ENCODE measurements at places on chromosomes 2 and 18.

- DNase-seq: no peak
Measured at GRCh38 chr18:59416818-59417217, 57.8 kb upstream of the LMAN1 start.

GRCh38 chr2:121049950-121050585 lies 234.9 kb downstream of the TFCP2L1 start:
- DNase-seq: no peak

DNA sequence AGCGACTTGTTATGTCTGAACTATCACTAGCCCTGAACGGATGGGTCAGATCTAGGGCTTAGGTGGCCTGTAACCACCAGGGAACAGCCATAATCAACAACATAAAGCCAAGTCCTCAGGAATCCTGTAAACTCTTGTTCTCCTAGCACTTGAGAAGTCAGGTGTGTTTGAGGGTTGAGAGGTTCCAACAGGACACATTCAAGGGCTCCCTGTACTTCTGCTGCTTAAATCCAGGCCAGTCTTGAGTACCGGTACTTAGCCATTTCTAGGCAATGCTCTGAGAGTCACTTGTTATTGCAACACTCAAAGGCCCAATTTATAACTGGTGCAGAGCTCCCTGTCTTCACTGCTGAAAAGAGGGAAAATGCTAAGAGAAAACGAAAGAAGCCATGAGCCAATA lies 21.6 kb upstream of the SLC40A1 start:
- DNase-seq: no peak

DNA sequence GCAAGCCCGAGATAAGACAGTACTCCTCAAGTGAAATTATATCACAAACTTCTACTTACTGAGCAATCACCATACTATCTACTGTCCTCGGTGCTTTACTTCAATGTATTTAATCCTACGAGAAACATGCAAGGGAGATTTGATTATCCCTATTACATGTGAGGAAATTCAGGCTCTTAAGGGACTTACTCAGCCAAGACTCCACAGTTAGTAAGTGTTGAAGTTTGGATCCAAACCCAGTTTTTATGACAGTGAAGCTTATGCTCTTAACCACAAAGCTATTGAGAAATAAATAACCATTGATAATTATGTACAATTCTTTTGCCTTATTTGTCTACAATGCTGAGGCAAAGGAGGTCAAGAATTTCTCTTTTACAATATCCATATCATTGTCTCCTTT lies 672.9 kb upstream of the ACVR2A start:
- DNase-seq: no peak

- DNase-seq: no peak
Measured at GRCh38 chr18:48861181-48861708, 89.5 kb downstream of the SMAD7 start.

GRCh38 chr2:190468814-190469569 lies 60.8 kb downstream of the MFSD6 start:
- no peak for DNase-seq

DNA sequence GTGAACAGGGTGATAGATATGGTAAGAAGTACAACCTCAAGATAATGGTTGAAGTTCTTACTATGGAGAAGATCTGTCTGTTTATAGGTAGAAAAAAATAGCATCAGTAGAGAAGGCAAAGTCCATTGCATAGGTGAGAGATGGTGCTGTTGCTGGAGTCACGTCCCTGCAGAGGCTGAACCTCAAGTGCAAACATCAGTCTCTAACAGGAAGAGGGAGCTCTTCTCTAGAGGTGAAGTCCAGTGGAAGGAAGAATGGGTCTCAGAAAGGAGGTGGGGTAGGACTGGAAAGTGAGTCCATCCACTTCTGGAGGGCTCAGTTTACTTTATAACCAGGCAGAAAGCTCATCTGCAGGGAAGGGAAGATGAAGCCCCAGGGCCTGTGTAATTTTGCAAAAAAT lies 337.7 kb downstream of the MEIS1 start:
- no peak for DNase-seq

DNA sequence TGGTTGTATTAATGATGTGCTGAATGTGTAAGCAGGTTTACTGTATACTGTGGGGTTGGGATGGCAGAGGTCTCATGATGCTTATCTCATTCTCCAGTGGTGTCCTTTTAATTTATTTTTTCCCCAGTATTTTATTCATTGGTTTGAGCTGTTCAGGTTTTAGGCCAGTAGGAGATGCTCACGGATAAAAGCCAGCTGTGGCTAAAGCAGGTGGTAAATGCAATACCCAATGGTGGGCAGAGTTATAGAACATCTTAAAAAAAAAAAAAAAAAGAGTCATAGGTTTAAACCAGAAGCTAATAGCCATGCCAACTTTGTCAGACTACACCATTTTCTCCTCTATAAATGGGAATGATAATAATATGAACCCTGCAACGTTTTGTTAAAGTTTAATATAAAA lies 57.8 kb upstream of the NEUROD1 start:
- DNase-seq: no peak

GRCh38 chr2:77521548-77521891 lies 656 bp downstream of the LRRTM4 start:
- DNase-seq: no peak

DNA sequence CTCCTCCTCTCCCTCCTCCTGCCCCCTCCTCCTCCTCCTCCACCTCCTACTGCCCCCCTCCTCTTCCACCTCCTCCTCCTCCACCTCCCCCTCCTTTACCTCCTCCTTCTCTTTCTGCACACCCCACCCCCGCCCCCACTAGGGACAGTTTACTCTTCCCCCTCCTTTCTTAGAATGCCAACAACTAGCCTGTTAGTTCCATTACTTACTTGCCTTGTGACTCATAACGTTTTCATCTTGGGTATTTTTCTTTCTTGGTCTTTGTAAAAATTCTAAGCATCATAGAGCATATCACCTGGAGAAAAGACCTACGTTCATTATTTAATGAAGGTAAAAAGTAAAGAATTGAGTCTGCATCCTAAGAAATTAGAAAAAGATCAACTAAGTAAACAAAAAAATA lies 165.3 kb downstream of the NEDD4L start:
- no peak for DNase-seq

GRCh38 chr2:39497082-39497801 lies 60.2 kb upstream of the MAP4K3 start:
- DNase-seq: no peak

- DNase-seq: no peak
Measured at GRCh38 chr18:25001803-25002202, 350.2 kb downstream of the ZNF521 start.

GRCh38 chr2:109419171-109419756 lies 194.5 kb downstream of the SEPTIN10 start:
- DNase-seq: no peak

GRCh38 chr2:125516496-125517109 lies 1139.4 kb upstream of the GYPC start:
- DNase-seq: no peak

DNA sequence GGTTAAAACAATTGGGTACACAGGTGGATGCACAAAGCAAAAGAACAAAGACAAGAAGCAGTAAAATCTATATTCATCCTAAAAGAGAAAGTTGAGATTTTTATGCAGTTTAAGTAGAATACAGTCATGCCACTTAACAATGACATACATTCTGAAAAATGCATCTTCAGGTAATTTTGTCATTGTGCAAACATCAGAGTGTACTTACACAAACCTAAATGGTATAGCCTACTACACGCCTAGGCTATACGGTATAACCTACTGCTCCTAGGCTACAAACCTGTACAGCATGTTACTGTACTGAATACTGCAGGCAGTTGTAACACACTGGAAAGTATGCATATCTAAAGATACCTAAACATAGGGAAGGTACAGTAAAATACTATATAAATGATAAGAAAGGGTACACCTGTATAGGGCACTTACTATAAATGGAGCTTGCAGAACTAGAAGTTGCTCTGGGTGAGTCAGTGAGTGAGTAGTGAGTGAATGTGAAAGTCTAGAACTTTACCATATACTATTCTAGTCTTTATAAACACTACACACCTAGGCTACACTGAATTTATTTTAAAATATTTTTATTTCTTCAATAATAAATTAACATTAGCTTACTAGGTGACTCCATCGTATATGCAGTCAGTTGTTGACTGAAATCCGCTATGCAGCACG lies 132.9 kb downstream of the BARD1 start:
- no peak for DNase-seq

GRCh38 chr2:240902615-240903041 lies 3.5 kb upstream of the CROCC2 start:
- no peak for DNase-seq

GRCh38 chr2:59993726-59994125 lies 559.7 kb downstream of the BCL11A start:
- no peak for DNase-seq

- DNase-seq: no peak
Measured at GRCh38 chr18:23144640-23145039, 9.4 kb downstream of the CABLES1 start.
